ENCODE measurements at places on chromosomes 2 and 18.

DNA sequence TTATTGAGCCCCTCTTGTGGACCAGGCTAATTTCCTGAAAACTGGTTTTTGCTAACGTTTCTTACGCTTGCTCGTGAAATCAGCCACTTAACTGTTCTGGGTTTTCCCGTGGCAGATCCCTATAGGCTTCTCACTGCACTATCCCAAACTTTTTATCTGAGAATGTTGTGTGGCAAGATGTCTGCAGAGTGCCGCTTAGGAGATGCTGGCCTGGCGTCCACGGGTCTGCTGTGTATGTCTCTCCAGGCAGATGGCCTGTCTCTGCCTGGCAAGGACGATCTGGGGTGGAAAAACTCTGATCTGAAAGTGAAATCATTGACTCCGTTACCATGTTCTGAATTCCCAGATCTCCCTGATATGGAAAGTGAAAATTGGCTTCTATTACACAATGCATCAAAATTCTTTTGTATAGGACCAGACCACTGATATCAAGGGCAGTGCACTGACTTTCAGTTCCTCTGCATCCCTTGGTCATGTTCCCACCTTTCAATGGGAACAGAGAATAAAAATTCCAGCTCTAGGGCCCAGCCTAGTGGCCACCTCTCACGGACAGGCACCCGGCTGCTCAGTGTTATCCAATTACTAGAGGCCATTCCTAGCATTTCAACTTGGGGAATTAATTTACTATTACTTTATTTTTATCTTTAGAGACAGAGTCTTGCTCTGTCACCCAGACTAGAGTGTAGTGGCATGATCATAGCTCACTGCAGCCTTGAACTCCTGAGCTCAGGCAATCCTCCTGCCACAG lies 154.6 kb downstream of the ACOXL start:
- DNase-seq: no peak

DNA sequence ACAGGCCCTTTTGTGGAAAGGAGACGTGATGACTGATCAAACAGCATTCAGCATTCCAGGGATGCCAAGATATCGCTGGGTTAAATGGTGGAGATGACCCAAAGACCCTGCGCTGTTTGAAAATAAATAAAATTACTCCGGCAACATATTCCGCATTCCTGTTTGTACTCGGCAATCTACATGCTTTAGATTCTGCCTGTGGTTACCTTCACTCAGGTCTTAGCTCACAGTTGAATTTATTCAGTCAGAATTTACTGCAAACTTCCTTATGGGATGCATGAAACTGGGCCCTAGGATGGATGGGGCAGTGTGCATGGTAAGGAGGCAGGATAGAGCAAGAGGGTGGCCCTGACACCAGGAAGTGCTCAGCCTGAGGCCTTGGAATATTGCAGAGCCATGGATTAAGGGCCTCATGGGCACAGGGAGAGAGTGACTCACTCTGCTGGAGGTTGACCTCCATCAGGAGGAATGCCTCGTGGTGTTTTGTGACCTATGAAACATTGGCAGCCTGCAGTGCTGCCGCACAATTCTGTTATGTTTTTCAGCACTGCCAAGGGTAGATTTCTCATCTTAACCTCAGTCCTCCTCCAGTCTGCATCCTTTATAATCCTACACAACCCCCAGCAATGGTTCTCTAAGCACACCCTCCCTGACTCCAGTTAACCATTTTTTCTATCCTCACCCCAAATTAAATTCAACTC lies 321.4 kb downstream of the IRS1 start:
- peak; percentile 77 for DNase-seq

DNA sequence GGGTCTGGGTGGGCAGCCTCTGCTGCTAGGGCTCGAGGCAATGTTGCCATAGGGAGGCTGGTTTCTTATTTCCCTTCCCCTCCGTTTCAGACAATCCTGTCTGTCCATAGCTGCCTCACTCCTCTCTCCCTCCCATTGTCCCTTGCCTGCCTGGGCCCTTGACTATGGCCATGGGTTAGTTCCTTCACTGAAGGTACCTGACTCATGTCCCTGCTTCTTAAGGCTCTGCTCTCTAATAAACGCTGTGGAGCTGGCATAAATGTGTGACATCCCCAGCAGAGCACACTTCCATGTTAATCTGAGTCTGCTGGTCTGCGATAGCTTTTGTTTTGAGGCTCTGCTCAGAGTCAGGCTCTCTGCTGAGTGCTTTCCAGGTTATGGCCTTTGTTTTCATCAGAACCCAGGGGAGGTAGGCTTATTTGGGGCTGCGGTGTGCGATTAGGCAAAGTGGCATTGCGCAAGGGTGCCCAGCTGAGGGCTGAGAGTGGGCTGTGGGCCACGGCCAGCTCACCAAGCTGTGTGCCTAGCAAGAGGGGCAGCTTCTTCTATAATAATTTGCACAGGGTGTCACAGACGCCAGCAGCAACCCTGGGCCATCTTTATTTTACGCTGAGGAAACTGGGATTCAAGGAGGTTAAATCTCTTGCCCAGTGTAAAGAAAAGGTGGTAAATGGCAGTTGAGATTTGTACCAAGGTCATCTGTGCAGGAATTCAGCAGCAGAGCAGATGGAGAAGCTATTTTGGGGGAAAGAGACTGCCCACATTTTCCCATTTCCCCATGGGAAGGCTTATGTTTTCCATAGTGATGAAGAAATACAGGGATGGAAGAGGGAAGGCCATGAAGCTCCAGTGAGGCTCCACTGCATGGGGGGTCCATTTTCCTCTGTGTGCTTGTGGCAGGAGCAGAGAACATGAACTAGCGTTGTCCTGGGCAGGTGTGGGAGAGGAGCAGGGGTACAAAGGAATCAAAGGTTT lies 25.6 kb downstream of the MRPL33 start:
- DNase-seq: no peak

DNA sequence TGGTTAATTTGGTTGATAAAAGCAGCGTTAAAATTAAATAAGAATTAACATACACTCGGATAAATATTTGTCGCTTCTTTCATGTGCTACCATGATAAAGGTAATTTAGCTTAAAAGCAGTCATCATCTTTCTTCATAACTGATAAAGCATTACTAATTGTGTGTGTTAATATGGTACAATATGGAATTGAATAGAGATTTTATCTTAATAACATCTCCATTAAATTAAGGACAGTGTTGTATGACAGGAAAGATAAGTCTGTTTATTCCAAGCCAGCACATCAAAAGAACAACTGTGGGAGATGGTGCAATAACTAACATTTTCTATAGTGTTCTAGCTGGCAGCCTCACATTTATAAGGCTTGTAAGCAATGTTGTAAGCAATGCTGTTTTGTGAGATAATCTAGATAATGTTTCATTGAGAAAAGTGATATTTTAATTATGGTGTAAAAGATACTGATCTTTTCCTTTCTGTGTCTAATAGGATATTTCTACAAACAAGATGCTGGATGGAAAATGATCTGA lies 64.4 kb upstream of the AFF3 start:
- no peak for DNase-seq

DNA sequence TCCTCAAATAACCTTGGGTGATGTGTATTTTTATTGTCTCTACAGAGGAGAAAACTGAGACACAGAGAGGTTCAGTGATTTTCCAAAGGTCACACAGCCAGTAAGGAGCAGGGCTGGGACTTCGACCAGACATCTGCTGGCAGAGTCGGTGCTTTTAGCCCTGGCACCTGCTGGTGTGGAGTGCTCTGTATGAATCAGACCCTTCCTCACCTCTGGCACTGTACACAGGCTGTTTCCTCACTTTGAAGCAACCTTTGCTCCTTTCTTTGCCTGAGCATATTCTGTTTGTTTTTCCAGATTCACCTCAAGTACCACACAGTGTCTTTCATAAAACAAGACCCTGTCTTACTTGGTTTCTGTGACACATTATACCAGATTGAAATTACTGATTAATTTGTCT lies 107.9 kb downstream of the DPP10 start:
- DNase-seq: no peak

DNA sequence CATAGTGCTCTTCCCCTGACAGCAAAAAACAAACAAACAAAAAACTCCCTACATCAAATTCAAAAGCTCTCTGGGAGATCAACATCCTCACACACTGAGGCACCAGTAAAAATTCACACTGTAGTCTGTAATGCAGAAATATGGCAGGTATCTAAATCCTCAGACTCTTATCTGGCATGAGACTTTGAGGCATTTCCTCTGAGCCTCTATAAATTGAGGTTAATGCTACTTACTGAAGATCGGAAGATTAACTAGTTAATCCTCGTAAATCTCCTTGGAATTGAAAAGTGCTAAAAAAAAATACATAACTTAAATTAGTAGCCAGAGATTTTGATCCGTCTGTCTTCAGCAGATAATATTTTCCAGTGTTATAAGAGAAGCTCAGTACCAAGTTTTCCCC lies 65.0 kb downstream of the AP1S3 start:
- no peak for DNase-seq

- peak; percentile 3 for DNase-seq
Observed at GRCh38 chr18:62187543-62188510, 772 bp downstream of the RELCH start.

- DNase-seq: no peak
Observed at GRCh38 chr2:186977433-186978045, 128.6 kb upstream of the ZSWIM2 start.

DNA sequence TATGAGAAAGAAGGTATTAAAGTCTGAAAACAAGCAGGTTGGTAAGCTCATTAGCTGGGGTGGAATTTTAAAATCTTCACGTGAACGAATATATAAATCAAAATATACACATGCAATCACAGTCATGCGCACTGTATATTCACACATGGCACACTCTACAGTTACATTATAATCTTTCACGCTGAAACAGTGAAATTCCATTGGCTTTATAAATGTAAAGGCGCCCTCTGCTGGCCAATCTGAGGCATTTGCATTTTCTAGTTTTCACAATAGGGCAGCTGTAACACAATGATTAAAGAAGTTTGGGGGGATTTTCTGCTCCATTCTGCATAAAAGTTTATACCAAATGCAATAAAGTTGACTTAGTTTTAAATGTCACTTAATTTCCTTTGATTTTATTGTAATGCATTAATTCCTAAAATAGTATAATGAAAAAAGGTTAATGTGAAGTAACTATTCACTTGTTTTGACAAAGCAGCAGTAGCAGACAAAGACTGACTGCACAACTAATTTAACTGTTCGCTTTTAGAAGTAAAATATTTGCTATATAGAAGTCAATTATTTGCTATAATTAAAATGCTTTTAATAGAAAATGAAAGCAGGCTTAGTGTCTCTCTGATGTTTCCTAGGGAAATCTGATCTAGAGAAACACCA lies 17.2 kb downstream of the IFIH1 start:
- peak; percentile 44 for DNase-seq

- DNase-seq: no peak
Observed at GRCh38 chr18:48408111-48408726, 964 bp downstream of the ZBTB7C start.

DNA sequence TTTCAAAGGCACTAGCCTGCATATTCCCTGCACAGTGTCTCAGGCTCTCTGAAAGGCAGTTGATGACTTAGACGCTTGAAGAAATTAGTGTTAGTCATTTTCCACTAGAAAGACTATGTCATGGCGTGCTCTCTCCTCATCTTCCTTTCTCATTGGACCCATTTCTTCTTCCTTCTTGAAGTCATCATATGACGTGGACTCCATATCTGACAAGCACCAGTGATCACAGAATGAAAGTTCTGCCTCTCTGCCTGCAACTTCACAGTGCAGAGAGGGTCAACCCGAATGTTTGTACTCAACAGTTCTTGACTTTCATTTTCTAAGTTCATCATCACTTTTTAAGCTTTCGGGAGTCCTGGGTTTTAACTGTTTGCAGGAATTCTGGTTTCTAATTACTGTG lies 63.7 kb upstream of the CYRIA start:
- no peak for DNase-seq

- no peak for DNase-seq
Observed at GRCh38 chr2:43294973-43295603, 68.7 kb upstream of the ZFP36L2 start.

GRCh38 chr2:119438128-119438656 lies 6.5 kb downstream of the TMEM37 start:
- no peak for DNase-seq

DNA sequence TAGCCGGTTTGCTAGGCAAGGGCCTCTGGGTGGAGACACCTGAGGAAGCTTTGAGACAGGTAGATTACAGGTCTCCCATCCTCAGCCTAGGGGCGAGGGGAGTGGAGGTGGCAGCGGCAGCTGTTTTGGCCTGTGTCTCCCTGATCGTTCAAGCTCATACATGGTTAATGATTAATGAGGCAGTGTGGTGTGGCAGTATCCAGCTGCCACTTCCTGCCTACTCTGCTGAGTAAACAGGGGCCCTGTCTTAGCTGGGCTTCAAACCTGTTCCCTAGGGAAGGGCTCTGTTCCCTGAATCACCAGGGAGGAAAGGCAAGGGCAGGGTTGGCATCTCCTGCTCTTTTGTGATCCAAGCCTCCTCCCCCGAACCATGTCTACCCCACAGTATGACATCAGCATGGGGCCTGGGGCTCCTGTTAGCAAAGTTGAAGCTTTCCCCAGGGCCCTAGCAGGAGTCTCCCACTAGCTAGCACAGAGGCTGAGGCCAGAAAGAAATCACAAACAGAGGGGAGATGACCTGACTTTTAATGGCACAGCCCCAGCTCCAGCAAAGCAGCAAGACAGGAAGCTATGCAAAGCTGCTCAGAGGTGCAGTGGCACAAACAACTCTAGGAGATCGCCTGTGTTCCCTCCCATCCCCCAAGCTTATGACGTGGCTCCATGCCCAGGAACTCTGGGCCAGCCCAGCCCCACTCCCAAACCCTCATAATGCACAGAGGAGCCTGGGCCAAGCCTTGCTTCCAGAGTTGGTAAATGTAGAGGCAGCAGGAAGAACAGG lies 3.7 kb upstream of the TUBA4B start:
- DNase-seq: no peak

GRCh38 chr2:268323-268722 lies 3.6 kb downstream of the ACP1 start:
- DNase-seq: no peak

- no peak for DNase-seq
Observed at GRCh38 chr18:49238433-49239042, 221.9 kb downstream of the DYM start.

GRCh38 chr18:37853706-37854105 lies 288.1 kb upstream of the CELF4 start:
- DNase-seq: no peak

DNA sequence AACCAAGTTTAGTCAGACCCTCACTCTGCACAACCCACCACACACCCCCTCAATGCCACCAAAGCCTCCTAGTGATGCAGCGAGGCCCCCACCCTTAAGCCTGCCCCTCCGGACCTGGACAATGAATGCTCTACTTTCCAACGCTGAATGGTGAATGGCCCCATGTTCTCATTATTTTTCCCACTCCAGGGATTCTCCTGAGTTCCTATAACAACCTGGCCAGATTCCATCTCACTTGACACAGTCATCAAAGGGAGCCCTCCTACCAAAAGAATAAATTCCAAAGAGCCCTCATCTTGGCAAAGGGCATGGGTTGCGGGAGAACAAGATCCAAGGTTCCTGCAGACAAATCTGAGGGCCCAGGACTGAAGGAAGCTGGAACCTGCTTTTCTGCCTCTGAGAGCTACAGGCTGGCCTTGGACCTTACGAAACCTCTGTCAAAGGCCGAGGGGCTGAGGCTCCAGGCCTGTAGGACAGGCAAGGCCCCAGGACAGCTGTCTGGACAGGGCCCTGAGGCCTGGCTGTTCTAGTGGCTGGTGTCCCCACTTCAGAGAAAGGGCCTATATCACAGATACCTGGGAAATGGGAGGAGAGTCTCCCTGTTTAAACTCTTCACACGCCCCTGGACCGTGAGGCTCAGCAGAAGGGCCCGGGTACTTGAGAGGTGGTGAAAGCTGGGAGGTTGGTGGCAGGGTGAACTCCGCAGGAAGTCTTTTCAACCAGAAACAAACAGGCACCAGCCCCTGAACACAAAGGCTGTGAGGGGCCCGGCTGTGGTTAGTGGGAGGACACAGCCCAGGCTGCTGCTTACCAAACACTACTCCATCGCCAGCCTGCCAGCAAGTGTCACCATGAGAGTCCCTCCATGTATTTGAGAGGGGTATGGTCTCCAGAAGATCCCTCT lies 27.3 kb downstream of the SFXN5 start:
- DNase-seq: no peak

Data from smooth muscle cell of the brain vasculature (primary cell).